Stimulated activated CD8-positive, alpha-beta memory T cell treated with anti-CD3 and anti-CD28 coated beads, Interleukin-7, amount 100 ng/mL, for 1 hour (primary cell): ENCODE measurements at places on chromosomes 3 and 15.

DNA sequence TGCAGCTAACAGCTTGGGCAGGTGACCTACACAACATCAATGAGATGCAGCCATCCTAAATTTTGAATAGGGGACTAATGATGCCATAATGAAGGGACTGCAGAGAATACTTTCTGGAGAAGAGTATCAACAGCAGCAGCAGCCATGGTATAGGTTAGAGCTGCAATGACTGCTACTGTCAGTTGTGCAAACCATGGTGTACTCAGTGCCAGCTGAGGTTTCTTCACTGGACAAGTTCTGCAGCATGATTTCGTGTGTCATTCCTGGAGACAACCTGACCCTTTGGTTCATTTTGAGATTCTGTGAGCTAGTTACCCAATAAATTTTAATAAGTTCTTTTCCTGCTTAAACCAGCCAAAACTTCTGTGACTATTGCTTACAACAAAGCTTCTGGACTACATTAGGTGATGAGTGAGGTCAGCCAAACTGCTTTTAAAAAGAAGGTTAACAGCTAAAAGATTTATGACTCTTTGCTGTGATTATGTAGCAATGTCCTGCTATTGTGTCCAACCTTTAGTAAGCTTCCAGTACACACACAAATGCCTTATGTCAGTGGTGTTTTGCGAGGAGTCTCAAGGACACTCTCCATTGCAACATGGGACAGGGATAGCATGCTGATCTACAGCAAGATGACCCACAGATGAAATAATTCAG lies 4.8 kb upstream of the DAZL start:
- DNase-seq = no peak

GRCh38 chr15:78605201-78605600 lies 15.6 kb downstream of the CHRNA3 start:
- DNase-seq = no peak

DNA sequence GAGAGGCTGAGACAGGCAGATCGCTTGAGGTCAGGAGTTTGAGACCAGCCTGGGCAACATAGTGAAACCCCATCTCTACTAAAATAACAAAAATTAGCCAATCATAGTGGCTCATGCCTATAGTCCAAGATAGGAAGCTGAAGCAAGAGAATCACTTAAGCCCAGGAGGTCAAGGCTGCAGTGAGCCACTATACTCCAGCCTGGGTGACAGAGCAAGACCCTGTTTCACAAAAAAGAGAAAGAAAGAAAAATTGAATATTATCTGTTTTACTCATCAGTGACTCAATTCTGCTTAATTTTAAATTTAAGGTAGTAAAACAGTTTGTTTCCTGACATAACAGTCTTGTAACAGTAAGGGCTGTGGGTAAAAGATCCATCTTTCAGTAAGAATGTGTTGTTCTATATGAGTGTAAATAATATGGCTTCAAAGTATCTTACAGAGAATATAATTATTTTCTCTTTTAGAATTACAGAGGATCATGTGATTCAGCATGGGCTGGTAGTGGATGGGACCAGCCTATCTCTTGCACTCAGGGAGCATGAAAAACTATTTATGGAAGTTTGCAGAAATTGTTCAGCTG lies 85.8 kb downstream of the ATP11B start:
- no peak for DNase-seq

GRCh38 chr3:43330981-43331380 lies 44.6 kb downstream of the SNRK start:
- DNase-seq = no peak

- DNase-seq = no peak
Measured at GRCh38 chr3:155391551-155391958, 98.1 kb upstream of the STRIT1 start.

DNA sequence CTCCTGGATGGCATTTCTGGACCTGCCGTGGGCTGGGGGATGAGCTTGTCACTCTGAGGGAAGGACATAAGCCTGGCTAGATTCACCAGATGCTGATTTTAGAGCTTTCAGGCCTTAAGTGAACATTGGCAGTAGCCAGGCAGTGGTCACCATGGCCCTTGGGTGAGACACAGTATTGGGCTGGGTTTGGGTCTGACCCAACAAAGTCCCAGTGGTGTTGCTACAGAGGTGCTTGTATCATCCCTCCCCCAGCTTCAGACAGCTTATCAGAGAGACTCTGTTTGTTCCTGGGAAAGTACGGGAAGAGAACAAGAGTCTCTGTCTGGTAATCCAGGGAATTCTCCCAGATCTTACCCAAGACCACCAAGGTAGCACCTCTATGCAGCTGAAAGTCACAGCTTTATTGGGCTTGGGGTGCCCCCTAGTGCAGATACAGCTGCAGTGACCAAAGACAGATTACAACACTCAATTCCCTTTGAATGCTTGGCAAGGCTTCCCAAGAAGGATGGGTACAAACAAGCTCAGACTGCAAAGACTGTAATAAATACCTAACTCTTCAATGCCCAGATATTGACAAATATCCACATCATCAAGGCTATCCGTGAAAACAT lies 9.8 kb upstream of the RUVBL1 start:
- DNase-seq = peak; percentile 41

- DNase-seq = no peak
Measured at GRCh38 chr3:33789183-33789954, 9.1 kb upstream of the PDCD6IP start.

GRCh38 chr3:105984837-105985236 lies 116.0 kb upstream of the CBLB start:
- DNase-seq = no peak

- no peak for DNase-seq
Measured at GRCh38 chr3:196631682-196632045, 7.8 kb upstream of the NRROS start.

GRCh38 chr3:162491952-162492351 lies 995.3 kb downstream of the OTOL1 start:
- DNase-seq = no peak

DNA sequence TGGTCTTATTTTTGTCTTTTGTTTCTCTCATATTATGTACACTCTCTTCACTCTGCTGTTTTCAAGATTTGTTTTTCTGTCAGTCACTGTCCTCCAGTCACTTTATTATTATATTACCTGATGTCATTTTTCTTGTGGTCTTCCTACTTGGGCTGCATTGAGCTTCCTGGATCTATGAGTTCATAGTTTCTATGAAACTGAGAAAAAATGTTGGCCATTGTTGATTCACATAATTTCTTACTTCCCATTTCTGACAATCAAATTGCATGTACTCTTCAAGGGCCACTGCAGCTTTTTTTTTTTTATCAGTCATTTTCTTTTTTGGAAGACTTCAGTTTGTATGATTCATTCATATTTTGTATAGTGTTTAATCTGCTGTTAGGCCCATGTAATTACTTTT lies 1180.6 kb upstream of the GBE1 start:
- DNase-seq = no peak

DNA sequence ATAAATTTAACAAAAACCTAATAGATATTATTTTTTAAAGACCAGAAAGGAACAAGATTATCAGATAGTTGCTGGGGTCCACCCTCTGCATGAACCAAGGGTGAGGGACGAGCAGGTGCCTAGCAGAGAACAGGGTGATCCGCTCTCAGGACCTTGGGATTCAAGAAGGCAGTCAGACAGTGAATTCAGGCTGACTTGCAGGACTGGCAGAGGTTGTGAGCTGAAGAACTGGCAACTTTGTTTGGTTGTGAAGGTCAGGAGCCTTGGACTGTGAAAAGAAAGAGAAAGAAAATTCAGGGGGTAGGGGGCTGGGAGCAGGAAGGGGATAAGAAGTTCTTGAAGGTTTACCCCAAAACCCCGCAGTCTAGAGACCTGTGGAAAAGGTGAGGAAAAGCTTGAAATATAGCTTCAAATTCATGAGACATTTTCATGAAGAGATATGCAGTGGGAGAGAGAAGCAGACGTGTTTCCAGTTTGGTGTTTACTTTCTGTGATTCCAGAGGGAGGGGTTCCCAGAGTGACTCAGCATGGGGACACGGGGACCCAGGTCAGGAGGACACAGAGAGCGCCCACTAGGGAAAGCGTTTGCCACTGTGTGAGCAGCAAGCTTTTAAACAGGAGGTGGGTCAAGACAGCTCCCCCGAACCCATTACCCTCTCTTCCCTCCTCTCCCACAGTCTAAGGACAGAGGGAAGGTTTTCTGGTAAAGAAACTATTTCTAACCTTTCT lies 217.2 kb upstream of the UMPS start:
- DNase-seq = no peak

GRCh38 chr3:11195201-11195600 lies 40.9 kb downstream of the HRH1 start:
- no peak for DNase-seq

- DNase-seq = no peak
Measured at GRCh38 chr3:107915706-107916105, 175.1 kb downstream of the CD47 start.

- DNase-seq = no peak
Measured at GRCh38 chr3:28186748-28187147, 54.7 kb upstream of the CMC1 start.
